ENCODE measurements at places on chromosomes 2 and 18.

GRCh38 chr2:50513724-50514123 lies 518.2 kb downstream of the NRXN1 start:
- no peak for DNase-seq

- DNase-seq = no peak
Measured at GRCh38 chr2:61253136-61253535, 91.1 kb downstream of the C2orf74 start.

GRCh38 chr2:234502919-234503285 lies 6.0 kb upstream of the ARL4C start:
- no peak for DNase-seq

GRCh38 chr2:72961036-72961720 lies 43.9 kb downstream of the EMX1 start:
- DNase-seq = no peak

- no peak for DNase-seq
Measured at GRCh38 chr2:83240611-83241010, 1218.5 kb downstream of the SUCLG1 start.

- no peak for DNase-seq
Measured at GRCh38 chr2:191526536-191526935, 151.4 kb upstream of the NABP1 start.

DNA sequence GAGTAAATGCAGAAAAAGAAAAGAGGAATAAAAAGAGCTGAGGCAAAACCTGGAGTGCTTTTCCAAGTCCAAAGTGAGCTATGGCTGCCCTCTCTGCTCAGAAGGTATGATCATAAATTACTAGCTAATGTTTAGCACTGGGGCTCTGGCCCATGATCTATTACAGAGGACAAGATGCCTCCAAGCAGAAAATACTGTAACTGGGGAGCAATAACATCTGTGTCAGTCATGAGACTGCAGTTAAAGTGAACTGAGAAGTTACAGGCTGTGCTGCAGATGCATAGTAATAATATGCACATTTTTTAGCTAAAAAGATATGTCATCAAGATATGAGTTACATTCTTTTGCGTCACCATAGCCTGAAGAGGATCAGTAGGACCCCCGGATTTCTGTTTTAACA lies 209.4 kb upstream of the RBBP8 start:
- DNase-seq = no peak

DNA sequence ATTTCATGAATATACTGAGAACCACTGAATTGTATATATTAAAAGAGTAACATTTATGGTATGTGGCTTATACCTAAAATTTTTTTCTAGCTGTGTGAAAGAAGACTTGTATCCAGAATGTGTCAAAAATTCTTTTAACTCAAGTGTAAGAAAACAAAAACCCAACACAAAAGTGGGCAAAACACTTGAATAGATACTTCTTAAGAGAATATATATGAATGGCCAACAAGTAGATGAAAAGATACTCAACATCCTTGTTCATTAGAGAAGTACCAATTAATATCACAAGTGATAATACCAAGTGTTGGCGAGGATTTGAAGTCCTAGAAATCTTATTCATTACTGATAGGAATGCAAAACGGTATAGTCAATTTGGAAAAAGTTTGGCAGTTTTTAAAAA lies 107.2 kb upstream of the MYO3B start:
- DNase-seq = no peak

GRCh38 chr2:72613931-72614330 lies 211.9 kb downstream of the EXOC6B start:
- DNase-seq = no peak

DNA sequence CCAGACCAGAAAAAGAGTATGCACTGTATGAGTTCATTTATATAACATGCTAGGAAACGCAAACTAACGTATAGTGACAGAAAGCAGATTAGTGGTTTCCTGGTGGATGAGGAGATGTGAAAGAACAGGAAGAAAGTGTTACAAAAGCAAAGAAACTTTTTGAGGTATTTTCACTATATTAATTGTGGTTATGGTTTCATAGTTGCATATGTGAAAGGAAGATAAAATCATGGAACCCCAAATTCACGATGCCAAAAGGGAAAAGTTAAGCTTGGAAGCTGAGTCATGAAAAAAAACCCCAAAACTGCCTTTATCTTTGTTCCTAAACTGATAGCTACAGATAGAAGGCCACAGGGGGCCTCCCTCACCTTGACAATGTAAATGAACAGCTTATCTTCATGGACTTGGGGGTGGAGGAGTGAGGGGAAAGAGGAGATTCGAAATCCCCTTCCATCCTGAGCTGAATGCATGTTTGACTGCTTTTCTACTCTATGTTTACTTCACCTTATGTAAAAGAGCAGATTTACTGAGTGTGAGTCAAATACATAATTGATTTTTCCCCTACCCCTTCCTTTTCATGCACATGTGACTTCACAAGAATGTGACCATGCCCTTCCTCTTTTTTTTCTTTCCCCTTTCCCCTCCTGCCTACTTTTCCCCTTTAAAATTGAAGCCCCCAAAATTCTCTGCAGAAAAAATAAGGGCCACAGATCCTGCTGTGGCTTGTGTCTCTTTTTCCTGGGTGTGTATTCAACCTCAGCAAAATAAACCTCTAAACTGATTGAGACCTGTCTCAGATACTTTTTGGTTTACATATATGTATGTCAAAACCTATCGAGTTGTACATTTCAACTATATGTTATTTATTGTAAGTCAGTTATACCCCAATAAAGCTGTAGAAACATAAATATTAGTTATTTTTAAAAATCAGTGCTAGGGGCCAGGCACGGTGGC lies 100.1 kb upstream of the TLK1 start:
- no peak for DNase-seq

DNA sequence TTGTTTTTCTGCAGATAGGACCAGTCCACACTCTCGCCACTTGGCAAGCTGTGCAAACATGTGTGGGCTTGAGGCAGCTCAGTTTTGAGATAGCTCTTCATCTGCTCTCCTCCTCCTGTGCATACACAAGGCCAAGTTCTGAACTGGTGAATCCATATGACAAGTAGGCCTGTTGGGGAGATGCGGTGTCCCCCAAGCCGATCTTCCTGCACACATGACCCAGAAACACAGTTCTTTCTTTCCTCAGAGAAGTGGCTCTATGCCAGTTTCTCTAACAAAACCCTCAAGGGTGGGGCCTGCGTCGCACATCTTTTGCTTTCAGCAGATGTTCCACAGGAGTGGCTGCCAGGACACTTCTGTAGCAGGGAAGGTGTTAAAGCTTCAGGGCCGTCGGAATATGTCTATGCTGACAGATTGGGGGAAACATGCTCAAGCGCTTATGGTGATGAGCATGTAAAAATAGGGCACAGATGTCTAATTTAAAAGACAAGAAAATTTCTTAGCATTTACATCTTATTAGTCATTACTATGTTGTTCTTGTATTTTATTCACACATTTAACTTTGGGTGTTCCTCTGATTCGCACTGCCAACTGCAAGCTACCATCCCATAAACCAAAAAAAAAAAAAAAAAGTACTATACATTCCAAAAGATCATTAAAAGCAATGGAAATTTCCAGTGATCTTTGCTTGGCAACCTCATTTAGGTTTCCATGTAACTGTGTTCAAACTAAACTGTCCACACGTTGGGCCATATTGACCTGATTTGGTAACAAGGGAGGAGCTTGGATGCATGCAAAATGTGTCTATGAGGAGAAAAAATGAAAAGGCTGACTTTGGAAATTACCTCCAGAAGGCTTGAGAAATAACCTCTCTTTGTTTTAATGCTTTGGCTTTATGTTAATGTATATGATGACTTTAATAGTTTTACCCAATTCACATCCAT lies 1055.5 kb upstream of the KLHL29 start:
- DNase-seq = no peak

GRCh38 chr2:8380026-8380425 lies 301.8 kb upstream of the ID2 start:
- DNase-seq = no peak

DNA sequence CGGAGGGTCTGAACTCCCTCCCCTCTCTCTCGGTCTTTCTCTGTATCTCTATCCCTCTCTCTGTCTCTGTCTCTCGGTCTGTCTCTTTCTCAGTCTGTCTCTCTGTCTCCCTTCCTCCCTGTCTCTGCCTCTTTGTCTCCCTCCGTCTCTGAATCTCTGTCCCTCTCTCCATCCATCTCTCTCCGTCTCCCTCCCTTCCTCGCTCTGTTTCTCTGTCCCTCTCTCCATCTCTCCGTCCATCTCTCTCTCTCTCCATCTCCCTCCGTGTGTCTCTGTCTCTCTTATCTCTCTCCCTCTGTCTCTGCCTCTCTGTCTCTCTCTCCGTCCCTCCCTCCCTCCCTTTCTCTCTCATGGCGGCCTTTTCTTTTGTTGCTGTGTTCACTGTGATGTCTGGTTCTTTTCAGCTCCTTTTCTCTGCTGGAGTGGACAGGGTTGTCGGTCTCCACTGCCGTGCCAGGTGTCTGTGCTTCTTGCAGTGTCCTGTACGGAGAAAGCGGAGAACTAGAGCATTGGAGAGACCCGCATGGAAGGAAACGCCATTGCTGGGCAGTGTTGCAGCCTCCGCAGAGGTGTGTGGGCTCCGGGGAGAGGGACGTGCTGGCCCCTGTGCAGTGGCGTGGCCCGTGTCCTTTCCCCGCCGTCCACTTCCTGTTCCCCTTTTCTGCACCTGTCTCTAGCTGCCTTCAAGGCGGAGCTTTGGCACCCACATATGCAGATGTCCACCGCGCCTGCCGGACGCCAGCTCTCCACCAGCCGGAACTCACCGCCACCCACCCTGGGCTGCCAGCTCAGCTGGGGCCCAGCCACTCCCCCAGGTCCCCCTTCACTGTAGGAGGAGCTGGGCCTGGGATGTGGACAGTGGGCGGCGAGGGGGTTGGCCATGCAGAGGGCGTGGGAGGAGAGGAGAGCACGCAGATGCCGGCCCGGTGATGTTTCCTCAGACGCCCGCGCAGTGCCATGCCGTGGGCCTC lies 113.1 kb downstream of the NFATC1 start:
- no peak for DNase-seq

DNA sequence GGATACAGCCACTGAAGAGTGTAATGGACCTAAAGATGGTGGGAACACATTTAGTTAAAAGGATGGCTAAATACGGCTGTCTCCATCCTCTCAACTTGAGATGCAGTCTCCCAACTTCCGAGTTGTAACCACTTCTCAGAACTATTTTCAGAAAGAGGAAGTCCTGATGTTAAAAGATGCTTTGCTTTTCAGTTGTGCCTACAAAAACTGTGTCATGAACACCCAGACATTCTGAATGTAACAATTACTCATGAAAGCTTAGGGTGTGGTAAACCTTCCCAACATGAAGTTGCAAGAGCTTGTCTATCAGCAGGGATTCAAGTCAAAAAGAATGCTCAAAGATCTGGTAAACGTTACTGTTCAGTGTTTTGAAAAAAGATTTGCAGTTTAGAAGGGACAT lies 147.9 kb downstream of the DOCK10 start:
- no peak for DNase-seq

DNA sequence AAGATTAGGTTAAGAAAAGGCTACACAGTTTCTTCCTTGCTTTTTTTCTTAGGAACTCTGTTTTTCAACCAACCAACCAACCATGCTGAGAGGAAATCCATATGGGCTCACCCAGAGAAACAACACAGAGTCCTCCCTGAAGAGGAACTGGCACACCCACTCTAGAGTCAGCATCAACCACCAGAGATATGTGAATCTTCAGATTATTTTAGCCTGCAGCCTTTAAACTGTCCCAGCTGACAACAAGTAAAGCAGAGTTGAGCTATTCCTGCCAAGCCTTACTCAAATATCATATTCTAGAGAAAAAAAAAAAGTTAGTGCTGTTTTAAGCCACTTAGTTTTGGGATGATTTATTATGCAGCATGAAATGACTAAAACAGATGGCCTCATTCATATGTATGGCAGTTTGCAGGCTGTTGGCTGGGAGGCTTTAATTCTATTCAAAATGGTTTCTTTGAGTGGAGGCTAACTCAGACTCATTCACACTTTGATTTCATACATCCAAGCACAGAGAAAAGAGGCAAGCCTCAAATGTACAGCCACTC lies 1637.7 kb upstream of the LRRTM1 start:
- DNase-seq = no peak

GRCh38 chr18:2513616-2514015 lies 57.7 kb downstream of the METTL4 start:
- no peak for DNase-seq

DNA sequence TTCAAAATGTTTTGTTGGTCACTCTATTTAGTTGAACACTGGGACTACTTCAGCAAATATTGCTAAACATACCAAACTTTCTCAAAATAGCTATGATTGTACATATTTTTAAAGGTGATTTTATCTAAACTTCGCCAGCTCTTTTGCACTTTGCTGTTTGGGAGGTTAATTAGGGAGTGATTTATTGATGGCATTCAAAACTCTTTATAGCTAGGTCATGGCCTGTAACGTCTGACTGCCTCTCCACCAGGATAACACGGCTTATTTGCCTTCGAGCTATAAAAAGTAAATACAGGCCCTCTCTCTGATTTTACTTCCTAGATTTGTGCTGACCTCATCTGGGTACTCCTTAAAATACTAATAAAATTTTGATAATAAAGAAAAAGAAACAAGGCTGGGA lies 931.9 kb downstream of the DCDC2C start:
- no peak for DNase-seq

- DNase-seq = no peak
Measured at GRCh38 chr2:196336207-196336606, 164.8 kb upstream of the STK17B start.

DNA sequence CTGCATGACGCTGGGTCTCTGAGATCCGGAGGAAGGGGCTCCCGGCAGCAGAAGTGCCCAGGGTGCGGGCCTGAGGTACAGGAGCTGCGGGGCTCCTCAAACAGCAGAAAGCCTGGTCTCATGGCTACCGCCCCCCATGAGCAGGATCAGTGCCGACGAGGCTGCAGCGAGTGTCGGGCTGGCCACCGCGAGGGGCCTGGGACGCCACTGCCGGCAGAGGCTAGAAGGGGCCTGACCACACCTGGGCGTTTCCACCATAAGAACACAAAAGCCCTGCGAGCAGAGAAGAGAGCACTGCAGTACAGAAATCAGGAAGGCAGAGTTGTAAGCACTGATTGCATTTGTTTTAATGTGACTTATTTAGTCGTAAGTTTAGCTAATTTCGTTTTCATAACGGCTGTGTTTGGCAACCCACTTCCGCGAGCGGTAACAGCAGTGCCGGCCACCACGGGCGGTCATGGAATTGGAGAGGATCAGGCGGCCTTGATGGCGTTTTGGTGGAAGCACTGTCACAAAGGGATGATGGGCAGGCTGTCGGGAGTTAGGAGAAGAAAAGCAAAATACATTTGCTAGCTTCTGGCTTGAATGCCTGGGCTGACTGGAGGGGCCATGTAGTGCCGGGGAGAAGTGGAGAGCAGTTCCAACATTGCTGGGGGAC lies 117.4 kb downstream of the HDAC4 start:
- no peak for DNase-seq

Measured in activated CD8-positive, alpha-beta memory T cell treated with anti-CD3 and anti-CD28 coated beads for 48 hours (primary cell).